ENCODE measurements at places on chromosomes 5 and 9.

GRCh38 chr9:1528456-1528855 lies 478.3 kb downstream of the DMRT2 start:
- no peak for DNase-seq

GRCh38 chr5:12016159-12016746 lies 112.0 kb upstream of the CTNND2 start:
- DNase-seq = no peak

DNA sequence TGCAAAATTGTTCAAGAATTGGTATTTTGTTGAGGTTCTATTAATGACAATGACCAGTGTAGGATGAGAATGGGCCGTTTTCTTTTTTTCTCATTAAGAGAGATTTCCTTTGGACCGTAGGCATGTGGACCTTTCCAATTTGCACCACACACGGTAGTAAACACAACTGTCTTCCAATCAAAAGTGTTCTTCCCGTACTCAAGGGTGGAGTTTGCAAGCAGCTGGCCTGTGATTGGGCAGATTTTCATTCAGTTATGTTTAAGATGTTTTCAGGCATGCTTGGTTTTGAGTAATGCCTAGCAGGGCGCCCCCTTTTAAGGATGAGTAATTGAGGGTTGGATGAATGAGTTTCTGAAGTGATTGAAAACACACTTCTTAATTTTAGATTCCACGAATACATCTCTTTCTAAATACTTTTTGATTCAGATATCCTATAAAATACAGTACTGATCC lies 2.5 kb downstream of the KDM3B start:
- no peak for DNase-seq

GRCh38 chr5:177293819-177294581 lies 9.5 kb downstream of the RAB24 start:
- DNase-seq = no peak

DNA sequence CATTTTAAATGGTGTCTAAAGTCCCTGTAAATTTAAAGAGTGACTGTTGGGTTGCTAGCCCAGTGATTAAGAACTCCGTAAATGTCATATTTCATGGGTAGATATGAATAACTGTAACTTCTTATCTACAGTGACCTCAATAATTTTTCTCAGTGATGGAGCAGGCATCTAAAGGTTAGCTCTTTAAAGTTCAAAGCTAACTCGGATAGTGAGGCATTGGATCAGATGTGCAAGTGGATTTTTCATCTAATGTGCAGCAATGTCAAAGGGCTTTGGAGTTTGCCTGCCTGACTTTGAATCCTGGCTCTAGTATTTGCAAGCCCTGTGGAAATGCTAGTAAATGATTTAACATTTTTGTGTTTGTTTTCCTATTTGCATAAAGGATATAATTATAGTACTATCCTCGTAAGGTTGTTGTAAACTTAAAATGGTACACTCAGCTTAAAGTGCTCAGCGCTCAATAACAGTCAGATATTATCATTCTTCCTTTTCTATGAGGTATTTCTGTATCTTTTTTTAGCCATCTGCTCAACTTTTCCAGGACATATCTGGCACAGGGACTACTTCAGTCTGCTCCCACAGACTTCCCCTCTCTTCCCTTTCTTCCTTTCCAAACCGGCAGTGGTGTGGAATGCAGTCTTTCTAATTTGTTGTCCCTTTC lies 163.7 kb upstream of the ELL2 start:
- no peak for DNase-seq

- no peak for DNase-seq
Measured at GRCh38 chr5:160242145-160242544, 12.8 kb downstream of the FABP6 start.

All from right renal pelvis (tissue), 4 donors.